ENCODE measurements at places on chromosomes 6 and 20. TPM values are rescaled to one million over a fixed set of nuclear protein-coding genes. Genes with fewer than 3 reads are reported as not detected.

Gene SLC2A10
- total RNA-seq, result 0.05 TPM

GRCh38 chr20:61722146-61722678 lies 343.5 kb downstream of the TAF4 start:
- no peak for DNase-seq

- DNase-seq, result no peak
These were observed 35.5 kb upstream of the TMEM217 start for GRCh38 chr6:37293426-37293825.

GRCh38 chr20:43843096-43843964 lies 71.3 kb upstream of the TOX2 start:
- no peak for DNase-seq

GRCh38 chr20:14984768-14985622 lies 647.6 kb upstream of the FLRT3 start:
- no peak for DNase-seq

DNA sequence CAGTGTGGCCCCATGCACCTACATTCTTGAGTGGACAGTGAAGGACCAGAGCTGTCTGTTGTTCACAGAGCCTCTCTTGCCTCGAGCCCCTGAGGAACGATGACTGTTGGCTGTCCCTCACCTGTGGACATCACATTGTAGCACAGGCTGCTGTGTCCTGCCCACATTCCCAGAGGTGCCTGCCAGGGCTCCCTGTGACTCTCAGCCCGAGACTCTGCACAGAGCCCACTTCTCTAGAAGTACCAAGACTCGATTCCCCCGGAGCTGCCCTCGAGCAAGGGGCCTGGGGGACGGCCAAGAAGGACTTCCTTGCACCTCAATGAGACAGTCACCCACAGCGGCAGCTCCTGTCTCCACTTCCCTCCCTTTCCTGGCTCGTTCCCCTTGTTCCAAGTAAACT lies 28.6 kb upstream of the DLGAP4 start:
- no peak for DNase-seq

DNA sequence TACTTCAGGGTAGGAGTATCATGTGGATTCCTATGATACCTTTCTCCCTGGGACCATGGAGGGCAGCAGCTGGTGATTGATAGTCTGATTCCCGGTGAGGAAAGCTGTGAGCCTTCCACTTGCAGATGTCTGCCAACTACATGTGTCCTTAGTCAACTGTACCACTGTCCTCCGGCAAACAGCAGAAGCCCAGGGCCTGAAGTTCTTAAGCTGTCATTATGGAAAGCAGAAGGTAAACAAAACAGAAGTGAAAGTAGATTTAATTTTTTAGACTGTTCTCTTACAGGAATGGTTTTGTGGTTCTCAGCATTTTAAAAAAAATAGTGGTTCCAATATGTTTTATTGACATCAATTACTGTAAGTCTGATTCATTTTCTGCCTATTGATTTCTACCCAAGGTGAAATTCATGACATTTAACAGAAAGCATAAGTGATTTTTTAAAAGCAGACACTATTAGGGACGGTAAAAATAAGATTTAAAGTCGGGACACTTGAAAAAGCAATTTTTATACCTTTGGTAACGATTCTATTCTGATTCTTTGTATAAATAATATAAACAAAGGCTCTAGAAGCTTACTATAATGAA lies 36.6 kb downstream of the PTPN1 start:
- no peak for DNase-seq

GRCh38 chr6:63714091-63714490 lies 78.5 kb downstream of the PHF3 start:
- no peak for DNase-seq

DNA sequence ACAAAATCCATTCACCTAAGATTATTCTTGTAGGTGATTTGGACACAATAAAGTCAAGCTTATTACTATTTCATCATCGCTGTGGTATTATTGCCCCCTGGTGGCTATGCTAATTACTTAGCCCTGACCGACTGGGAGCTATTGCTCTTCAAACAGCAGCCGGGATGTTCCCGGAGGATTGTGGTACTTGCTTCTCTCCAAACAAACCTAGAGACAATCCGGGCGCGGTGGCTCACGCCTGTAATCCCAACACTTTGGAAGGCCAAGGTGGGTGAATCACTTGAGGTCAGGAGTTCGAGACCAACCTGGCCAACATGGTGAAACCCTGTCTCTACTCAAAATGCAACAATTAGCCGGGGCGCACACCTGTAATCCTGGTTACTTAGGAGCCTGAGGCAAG lies 15.4 kb upstream of the STMND1 start:
- DNase-seq, result peak; percentile 75

Gene GLYATL3
- total RNA-seq, result not detected

Gene TRIM40
- not detected for total RNA-seq

- no peak for DNase-seq
These were observed 214.5 kb upstream of the TENT5A start for GRCh38 chr6:81966968-81967367.

DNA sequence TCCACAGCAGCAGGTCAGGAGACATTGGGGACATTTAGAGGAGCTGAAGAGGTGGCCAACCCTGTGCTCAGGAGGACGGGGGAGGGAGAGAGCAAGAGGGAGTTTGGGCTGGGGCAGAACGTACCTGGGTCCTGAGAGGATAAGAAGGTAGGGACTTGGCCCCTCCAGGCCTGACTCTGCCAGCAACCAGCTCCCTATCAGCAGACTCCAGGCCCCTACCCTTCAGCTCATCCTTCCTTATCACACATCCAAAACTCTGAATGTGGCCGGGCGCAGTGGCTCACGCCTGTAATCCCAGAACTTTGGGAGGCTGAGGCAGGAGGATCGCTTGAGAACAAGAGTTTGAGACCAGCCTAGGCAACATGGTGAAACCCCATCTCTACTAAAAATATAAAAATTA lies 5.0 kb downstream of the STMN3 start:
- no peak for DNase-seq

- no peak for DNase-seq
These were observed 100.8 kb upstream of the GPR6 start for GRCh38 chr6:109877028-109878004.

Gene OLIG3
- not detected for total RNA-seq

DNA sequence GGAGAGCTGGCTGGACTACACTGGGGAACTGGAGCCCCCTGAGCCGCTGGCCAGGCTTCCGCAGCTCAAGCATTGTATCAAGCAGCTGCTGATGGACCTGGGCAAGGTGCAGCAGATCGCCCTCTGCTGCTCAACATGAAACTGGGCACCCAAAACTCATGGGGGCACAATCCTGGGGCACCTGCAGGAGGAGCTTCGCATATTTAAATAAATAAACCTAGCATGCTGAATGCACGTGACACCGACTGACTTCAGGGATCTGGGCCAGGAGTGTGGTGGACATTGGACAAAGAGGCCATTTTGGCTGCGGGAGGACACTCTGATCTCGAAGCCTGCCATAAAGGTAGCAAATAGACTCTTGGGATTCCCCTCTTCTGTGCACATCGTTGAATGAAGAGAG lies 6.8 kb downstream of the SCAND1 start:
- peak; percentile 42 for DNase-seq

DNA sequence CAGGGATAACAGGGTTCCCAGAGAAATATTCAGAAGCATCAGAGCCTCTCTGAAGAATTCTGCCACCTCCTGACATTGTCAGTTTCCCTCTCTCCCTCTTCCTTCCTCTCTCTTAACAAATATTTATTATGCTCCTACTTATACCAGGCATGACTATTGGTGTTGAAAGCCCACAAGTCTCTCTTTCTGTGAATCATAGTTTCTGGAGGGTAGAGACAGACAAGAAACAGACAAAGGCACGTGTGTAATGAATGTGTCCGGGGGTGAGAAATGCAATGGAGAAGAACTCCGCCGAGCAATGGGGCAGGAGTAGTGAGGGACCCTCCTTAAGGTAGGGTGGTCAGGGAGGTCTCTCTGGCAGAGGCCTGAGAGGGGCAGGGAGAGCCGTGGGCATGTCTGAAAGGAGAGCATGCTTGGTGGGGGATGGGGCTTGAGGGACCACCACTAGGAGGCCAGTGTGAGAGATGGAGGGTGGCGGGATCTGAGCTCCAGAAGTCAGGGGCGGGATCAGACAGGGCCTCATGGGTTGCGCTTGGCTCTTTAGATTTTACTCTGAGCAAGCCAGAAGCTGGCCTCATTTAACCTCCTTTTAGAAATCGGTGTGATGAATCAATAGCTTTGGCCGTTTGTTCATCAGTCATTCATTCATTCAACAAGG lies 57.3 kb downstream of the EYA2 start:
- no peak for DNase-seq

Gene SLC17A2
- total RNA-seq, result not detected

DNA sequence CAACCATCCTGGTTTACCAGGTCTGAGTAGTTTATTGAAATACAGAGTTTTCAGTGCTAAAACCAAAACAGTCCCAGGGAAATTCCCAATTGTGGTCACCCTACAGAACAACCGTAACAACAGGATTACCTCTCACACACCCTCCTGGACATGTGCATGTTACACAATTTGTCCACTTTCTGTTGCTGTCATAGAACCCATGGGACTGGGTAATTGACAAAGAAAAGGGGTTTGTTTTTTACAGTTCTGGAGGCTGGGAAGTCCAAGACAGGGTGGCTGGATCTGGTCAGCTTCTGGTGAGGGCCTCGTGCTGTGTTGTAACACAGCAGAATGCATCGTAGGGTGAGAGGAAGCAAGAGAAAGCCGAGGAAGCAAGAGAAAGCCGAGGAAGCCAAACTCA lies 9.1 kb upstream of the ADA start:
- no peak for DNase-seq

Gene MAS1
- not detected for total RNA-seq

Gene BICRAL
- total RNA-seq, result 14.9 TPM

Gene ESR1
- 0.17 TPM for total RNA-seq

Gene LTB
- 0.64 TPM for total RNA-seq

Gene OPRM1
- total RNA-seq, result not detected

Gene HLA-DPA1
- total RNA-seq, result 0.89 TPM

Gene LAMA5
- total RNA-seq, result 321 TPM

GRCh38 chr6:38176797-38177751 lies 357.5 kb downstream of the ZFAND3 start:
- no peak for DNase-seq

- no peak for DNase-seq
These were observed 109.2 kb upstream of the CDYL start for GRCh38 chr6:4666886-4667513.

DNA sequence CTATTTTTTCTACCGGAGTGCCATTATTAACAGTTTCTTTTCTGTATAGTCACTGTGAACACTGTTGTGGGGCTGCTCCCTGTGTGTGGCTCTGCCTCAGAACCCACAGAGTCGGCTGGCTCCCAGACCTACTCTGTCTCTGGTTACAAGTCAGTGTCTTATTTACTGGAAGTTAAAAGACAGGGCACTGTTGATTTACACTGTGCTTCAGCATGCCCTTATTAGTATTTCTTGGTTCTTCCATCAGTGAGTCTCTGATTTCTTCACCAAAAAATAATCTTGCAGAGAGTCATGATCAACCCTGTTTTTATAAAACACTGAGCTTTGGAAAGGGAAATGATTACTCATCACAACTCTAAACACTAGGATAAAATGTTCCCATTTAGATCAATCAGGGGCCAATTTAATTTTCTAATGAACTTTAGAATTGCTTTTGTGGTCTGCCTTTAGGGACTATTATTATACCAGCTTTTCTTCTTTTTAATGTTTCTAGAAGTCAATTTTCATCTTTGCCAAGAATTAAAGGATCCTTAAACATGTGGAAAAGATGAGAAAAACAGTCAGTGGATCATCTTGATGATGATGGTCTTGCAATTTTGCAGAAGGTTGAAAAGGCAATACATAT lies 92.6 kb downstream of the UTRN start:
- DNase-seq, result no peak

Gene RREB1
- total RNA-seq, result 47.9 TPM

Gene MICB
- total RNA-seq, result 21.7 TPM

Gene BCAS1
- total RNA-seq, result 0.17 TPM

GRCh38 chr6:42007286-42008137 lies 42.8 kb upstream of the TAF8 start:
- DNase-seq, result no peak

GRCh38 chr6:2752477-2753109 lies 1.9 kb upstream of the MYLK4 start:
- DNase-seq, result no peak

Gene WDR27
- 60.6 TPM for total RNA-seq

DNA sequence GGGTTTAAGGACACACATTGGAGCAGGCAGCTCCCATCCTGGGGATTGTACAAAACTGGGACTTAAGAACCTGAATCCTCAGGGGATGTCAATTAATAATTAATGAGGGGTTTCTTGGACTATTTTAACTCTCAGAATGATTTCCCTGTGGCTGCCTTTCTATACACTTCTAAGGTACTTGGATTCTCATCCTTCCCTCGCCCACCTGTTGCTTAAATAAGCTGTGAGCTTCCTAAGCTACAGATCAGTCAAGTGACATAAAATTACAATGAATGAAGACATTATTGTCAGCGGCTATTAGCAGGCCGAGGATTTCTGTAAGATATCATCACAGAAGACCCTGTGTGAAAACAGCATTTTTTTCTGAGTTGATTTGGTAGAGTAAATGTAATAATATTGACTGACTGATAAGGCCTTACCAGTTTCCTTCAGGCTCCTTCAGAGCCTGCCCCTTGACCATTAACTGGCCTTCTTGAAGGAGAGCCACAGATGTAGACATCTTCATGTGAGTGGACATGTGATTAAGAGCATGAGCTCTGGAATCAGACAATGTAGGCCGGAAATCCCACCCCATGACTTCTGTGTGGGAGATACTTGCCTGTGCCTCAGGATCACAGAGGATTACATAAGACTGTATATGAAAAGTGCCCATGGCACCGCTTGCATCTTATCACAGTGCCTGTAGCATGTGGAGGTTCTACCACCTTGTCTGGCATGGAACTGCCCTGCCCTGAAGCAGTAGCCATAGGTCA lies 101.7 kb downstream of the TULP4 start:
- no peak for DNase-seq

Gene R3HDML
- total RNA-seq, result not detected

GRCh38 chr6:40353197-40353966 lies 233.8 kb downstream of the LRFN2 start:
- no peak for DNase-seq

DNA sequence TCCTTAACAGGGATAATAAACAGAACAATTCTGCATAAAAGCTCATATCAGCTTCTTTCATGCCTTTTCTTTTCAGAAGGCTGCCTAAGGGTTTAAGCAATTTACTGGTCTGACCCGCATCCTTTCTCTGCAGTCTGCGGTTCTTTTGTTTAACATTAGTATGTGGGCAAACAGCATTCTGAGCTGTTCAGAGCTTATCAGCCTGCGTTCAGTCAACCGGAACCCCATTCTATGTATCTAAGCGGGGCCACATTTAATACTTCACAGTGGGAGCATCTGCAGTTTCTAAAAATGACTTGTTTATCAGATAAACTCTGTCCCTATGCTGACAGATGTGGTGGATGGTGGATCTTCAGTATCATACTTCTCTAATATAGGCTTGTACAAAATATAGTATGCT lies 758.9 kb upstream of the MMS22L start:
- no peak for DNase-seq

All from HCT116 (cell line).